ENCODE measurements at places on chromosomes 1 and 21.

DNA sequence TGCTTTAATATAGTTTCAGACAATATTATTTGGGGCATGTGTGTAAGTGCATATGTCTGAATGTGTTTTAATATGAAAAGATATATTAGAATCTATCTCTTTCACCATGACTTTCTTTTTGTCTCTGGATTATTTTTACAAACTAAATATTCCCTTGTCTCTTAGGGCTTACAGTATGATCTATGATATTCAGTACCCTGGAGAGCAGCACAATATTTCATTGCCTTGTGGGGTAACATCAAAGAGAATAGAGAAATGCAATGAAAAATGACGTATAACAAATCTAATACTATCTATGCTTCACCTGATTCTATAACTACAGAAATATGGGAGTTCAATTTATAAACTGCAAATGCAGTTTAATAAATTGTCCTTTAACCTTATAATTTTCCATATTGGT lies 2084.5 kb downstream of the MRPL39 start:
- no peak for DNase-seq

- DNase-seq = no peak
Observed at GRCh38 chr1:245483247-245483646, 328.5 kb downstream of the KIF26B start.

- DNase-seq = no peak
Observed at GRCh38 chr1:91712981-91713841, 172.7 kb downstream of the TGFBR3 start.

- DNase-seq = no peak
Observed at GRCh38 chr1:32786856-32787255, 30.3 kb downstream of the YARS1 start.

DNA sequence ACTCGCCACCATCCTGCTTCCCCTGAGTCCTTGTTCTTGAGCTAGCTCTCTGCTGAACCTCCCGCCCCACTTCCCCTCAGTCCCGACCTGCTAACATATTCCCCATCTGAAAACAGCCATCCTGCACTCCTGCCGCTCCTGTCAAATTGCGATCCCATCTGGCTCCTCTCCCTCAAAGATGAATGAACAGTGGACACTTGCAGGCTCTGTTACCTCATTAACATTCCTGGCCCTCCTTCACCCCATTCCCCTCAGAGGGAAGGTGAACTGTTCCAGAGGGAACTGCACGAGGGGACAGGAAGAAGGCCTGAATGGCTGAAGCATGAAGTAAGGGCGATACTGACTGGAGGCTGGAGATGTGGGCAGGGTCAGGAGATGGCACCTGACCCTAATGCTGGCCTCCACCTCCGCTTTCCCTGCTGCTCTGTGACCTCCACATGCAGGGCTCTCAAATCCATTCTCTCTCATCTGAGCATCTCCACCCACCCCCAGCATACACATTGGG lies 7.4 kb upstream of the CELSR2 start:
- DNase-seq = no peak

GRCh38 chr1:198747127-198747526 lies 108.3 kb downstream of the PTPRC start:
- no peak for DNase-seq

GRCh38 chr1:43279666-43280065 lies 5.7 kb downstream of the C1orf210 start:
- DNase-seq = no peak

DNA sequence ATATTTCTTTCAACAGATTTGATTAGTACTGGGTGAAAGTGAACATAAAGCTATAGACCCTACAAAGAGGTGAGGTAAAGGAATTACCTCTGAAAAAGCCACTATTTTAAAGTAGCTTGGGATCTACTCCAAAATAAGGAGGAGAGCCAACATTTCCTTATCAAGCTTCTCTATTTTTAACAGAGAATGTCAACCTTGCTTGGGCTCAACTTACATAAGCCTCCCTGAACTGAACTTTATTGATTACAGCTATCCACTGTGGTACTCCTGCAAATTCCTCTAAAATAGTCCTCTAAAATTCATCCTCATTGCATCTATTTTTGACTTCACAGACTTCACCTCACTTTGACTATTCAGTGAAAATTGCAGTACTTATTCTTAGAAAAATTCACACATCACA lies 10.3 kb downstream of the ZNHIT6 start:
- DNase-seq = no peak

DNA sequence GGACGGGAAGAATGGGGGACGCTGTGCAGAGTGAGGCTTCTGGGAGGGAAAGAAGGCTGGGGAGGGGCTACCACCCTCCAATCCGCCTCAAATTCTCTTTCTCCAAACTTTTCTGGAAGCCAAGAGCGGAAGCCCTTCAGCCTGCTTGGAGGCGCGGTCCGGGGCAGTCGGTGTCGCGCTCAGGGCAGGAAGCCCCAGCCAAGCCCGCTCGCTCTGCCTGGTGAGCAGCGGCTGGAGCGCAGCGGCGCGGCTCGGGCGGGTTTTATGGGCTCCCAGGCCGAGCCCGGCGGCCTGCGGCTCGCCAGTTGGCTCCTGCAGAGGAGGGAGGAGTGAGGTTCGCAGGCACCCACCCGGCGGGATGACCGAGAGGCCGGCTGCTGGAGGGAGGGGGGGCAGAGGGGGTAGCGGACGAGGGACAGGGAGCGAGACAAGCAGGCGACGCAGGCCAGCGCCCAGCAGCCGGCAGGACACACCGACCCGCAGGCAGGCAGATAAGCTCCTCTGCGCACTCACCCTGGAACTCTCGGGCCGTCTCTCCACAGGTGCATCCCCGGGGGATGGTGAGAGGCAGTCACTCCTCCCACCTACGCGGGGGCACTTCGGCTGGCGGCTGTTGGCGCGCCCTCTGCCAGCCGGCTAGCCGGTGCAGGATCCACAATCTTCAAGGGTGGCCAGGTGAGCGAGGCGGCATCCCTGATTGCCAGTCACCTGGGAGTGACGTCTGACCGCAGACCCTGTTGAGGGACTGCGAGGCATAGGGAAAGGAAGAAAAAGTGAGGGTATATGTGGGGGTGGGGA lies at the start of gene AVPR1B:
Gene AVPR1B, minus strand, starts transcription at position 238 of the 798 bp plus-strand sequence. CDS start 498 bp downstream, outside the sequence.
- DNase-seq = no peak

DNA sequence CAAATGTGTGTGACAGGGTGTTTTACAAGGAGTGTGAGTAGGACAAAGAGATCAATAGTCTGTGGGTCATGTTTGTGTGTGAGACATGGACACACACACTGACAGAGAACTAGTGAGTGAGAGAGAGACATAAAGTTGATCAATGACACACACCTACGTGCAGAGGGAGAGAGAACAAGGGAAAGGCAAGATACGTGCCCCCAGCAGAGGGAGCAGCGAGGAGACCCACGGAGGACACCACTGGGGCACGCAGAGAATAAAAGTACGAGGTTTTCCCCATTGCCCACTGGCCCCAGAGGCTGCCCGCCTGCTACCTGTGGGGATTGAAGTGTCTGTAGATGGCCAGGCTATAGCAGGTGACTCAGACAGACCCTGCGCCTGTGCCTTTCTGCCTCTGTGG lies 130.2 kb upstream of the CSF3R start:
- no peak for DNase-seq

DNA sequence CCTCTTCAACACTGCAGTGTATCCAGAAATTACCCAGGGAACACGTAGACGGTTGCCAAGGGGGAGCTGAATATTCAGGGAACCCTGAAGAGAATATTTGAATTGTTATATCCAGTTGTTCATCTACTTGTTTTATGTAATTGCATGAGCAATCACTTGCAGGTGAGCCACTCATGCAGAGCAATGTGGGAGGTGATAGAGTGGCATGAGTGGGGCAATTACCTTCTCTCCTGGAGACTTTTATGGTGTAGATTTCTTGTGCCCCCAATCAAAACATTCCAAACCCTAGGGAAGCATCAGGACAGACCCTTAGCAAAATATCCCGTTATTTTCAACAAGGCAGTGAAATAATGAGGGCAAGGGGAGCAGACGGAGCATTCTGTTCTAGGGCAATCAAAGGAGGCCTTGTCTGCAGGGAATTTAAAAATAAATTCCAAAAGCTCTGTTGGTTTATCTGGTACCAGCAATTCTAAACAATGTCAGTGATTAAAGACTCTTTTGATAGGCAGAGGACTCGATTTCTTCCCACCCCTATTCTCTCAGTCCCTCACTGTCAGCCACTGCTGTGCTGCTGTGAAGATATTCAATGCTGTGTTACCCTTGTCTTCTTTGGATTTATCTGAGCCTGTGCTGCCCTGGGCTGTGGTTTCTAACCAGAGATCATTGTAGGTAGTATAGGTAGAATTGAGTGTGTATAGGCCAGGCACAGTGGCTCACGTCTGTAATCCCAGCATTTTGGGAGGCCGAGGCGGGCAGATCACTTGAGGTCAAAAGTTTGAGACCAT lies 180.2 kb upstream of the MAP1LC3C start:
- DNase-seq = no peak

- no peak for DNase-seq
Observed at GRCh38 chr1:159076438-159077119, at the start of gene AIM2. Gene AIM2, minus strand, starts transcription at chr1:159076766. Its CDS starts 3,267 bp downstream, at chr1:159073499.

DNA sequence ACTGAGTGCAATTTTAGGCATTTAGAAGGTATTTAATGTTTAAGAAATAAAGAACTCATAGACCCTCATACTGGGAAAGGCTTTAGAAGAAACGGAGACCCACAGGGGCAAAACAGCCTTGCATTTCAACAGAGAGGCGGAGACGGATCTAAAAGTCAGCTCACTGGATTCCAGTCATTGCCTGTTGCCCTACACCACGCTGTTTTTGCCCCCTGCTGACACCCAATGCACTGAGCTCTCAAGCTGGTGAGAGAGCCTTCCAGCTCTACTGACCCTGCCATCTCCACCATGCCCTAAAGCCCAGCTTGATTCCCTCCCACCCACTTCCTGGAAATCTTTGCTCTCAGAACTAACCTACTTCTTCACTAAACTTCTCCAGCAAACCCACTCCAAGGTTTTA lies 7.2 kb upstream of the TRAF3IP3 start:
- no peak for DNase-seq

DNA sequence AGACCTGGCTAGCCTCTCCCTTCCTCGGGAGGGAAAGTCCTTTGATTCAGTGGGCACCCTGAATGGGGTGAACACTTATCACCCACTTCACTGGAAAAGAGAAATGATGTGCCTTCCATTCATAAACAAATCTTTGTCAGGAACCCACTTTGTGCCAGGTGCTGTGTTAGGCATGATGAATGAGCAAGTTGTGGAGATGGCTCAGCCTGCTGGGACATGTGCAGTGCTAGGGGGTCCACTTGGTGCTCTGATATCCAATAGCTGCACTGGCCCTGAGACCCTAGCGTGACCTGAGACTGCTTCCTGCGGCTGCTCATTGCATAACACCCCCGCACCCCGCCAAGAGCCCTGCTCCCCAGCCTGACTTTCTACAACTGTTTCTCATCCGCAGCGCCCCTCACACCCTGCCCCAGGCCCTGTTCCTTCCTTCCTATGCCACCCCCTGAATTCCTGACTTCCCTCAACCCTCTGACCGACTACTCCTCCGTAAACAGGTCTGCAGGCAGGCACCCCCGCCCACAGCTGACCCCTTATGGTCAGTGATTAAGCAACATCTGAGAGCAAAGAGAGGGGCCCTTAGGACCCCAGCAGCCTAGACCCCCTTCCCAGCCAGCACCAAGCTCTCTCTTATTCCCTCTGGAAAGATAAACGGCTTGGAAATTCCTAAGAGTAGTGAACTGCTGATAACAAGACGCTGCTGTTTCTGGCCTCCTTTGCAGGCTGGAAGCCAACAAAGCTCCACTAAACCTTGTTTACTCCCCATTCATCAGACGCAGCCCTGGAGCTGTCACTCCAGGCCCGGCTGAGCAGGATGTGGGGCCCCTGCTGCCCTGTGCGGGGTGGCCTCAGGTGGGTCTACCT lies 12.9 kb downstream of the CSRP1 start:
- DNase-seq = no peak

DNA sequence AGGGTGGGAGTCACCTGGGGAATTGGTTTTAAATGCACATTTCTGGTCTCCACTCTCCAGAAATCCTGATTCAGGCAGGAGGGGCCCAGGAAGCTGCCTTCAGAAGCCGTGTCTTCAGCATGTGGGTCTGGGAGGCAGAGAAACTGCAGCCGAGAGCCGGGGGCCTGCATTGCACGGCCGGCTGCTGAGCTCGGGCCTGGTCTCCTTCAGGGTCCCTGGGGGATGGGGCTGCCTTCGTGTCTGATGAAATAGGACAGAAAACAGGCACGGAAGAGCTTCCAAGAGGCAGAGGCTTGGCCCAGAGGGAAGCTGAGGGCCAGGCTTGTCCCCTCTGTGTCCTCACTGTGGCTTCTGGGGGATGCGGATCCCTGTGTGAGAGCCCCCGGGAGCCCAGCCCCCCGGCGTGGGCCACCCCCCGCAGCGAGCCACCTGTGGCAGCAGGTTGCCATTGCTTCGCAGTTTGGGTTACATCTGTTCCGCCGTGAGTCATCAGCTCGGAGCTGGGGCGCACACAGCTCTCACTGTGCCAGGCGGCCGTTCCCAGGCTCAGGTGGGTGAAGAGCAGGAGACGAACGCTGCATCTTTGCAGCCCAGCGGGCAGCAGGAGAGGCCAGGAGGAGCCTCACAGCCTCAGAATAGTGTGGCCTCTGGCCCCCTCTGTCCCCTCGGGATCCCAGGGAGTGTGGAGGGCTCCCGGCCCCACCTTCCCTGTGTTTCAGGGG lies 72.4 kb downstream of the AJAP1 start:
- no peak for DNase-seq

DNA sequence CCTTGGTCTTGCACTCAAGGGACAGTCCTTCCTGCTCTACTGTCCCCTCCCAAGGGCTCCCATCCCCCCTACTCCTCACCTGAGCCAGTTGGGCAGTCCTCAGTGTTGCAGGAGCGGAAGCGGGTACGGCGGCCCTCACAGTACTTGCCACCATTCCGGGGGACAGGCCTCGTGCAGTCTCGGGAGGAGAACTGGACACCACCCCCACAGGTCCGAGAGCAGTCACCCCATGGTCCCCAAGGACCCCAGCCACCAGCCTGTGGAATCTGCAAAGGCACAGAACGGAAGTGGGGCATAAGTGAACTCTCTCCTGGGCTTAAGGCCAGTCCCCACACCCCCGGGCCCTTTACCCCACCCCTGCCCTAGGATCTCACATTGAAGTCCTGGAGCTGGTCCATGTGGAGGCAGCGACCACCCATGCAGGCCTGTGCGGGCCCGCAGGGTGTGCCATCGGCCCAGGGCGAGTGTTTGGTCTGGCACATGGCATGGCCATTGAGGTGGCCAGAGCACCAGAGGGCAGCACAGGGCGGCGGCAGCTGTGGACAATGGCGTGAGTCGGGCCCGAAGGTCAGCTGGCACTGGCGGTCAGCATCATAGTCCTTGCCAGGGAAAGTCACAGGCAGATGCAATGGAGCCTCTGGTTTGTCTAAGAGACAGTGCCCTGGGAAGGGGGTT lies 5.2 kb downstream of the ADAMTS4 start:
- no peak for DNase-seq
